ENCODE measurements at places on chromosomes 3 and 15.

- DNase-seq = no peak
These were observed 388.7 kb upstream of the SGO1 start for GRCh38 chr3:20574746-20575145.

DNA sequence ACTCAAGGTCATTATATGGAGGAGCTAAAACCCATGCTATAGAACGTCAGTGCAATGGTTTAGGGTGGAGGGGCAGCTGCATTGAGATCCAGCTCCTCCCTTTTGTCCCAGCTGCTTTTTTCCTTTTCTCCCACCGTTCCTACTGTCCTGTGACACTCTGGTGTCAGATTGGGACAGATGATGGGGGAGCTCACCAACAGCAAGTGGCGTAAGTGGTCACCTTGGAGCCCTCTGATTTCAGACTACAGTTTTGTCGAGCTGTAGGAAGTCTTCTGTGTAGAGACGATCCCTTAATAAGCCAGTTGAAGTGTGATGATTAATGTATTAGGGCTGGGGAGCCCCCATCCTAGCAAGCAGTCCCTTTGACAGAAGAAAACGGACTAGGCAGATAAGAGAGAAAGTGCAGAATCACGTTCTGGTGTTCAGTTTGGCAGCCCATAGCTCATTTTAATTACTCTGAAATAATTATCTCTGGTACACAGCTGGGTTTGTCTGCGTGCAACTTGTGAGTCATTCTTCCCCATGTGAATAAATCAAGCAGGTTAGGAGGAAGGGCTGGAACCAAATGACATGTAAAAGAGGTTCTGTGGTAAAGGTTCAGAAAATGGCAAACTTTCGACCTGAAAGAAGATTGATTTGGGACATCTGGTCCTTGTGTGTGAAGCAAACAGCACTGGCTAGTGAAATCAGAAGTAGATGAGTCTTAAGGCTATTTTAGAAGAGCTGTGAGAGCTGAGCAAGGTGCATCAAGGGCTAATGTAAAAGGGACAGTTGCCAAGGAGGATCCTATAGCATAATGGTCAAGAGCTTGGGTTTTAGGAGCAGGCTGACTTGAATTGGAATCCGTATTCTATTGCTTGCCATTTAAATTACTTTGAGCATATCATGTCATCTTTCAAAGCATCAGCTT lies 241.4 kb downstream of the EDEM1 start:
- no peak for DNase-seq

DNA sequence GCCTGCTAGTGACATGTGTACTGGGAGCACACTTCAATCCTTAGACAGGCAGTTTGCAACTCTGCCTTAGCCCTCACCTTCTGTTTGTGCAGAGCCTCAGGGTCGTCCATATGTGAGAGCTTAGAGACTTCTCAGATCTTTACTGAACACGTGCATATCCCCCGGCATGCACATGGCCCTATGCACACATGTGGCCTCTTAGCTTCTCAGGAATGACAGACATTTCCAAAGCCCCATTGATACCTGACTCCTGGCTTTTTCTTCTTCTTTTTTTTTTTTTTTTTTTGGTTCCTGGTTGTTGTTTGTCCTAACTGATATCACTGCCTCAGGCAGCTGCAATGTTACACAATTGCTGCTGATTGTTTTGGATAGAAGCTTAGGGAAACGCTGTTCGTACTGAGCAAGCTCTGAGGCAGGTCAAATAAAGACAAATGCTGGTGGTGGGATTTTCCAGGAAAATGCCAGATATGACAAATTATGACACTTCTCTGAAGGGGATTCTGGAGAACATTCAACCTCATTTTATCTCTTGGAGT lies 107.2 kb upstream of the RGMA start:
- no peak for DNase-seq

- DNase-seq = no peak
These were observed 82.0 kb upstream of the PDZRN3 start for GRCh38 chr3:73706771-73707170.

DNA sequence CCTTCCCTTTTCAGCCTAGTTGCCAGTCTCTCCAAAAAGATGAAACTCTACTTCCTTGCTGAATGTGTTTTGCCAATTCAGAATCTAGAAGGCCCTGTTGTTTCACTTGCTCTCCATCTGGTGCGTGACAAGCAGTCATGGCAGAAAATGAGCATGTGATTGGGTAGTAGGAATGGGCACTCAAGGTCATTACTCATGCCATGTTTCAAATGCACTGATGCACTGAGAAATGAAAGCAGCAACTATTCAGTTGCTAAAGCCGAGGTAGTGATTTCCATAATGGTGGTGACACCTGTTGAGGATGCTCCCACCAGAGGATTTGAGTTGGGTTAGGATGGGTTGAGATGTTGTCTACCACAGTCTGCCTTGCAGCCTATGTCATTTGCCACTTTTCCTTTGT lies 12.7 kb downstream of the ZBTB38 start:
- no peak for DNase-seq

GRCh38 chr3:186004209-186004608 lies 66.4 kb upstream of the TRA2B start:
- DNase-seq = no peak

DNA sequence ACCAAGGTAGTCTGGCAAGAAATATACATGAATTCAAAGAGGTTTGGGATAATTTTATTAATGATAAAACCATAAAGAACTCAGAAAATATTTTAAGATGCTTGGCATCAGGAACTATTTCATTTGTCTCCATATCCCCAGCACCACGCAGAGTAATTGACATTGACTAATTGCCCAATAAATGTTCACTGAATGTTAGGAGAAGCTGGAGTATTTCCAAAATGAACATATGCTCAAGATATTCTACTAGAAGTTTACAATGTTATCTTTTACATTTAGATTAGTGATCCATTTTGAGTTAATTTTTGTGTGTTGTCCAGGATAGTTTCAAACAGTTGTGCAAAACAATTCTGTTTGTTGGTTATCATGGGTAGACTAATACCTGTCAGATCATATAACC lies 298.8 kb upstream of the CTDSPL start:
- DNase-seq = no peak

DNA sequence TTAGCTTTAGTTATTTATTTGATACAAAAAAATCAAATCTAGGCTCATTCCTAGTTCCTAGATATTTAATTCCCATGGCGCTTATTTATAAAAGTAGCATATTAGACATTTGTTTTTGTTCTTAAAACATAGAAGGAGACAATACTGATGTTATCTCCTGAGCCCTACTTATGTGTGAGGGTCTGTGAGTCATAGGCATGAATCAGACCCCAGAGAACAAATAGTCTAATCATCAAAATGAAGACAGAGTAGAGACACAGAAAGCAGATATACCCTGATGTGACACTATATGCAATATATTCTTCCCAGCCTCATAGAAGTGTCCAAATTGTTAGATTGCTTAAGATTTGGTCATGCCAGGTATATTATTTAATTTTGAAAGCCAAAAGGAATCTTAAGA lies 44.9 kb downstream of the PEX5L start:
- DNase-seq = no peak

- DNase-seq = no peak
These were observed 1.0 kb downstream of the LRRC28 start for GRCh38 chr15:99252326-99252725.

DNA sequence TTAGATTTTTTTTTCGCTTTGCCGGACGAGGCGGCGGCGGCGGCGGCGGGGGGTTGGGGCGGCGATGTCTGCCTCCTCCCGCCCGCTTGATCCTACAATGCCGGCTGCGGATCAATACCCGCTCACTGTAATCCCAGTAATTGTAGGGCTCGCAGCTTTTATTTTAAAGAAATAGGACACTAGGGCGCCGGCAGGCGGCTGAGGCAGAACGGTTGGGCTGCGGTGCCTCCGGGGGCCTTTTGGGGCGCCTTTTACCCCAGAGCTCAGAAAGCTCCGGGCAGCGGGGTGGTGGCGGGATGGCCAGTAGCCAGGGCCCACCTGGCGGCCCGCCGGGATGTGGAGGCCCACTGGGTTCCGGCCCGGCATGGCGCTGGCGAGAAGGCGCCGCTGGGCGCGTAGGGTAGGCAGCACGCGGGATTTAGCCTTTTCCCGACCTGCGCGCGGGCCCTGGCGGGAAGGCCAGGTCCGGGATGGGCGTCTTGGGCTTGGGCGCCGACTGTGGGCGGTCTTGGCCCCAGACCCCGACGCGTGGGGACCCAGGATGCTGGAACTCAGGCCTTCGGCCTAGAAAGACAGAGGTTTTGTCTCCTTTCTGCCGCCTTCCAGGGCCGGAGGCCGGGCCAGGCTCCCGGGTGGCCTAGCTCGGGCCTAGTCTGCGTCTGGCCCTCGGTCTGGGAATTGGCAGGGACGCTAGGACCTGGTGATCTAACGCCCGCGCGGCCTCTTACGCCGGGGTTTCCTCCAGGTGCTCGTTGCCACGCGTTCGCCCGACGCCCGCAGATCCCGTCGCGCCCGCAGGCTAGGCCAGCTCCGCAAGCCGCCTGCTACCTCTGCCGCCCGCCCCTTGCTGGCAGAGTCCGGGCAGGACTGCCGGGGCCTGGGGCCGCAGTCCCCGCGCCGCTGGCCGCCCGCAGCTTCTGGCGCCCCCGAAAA lies 15.5 kb upstream of the ONECUT1 start:
- peak; percentile 14 for DNase-seq

DNA sequence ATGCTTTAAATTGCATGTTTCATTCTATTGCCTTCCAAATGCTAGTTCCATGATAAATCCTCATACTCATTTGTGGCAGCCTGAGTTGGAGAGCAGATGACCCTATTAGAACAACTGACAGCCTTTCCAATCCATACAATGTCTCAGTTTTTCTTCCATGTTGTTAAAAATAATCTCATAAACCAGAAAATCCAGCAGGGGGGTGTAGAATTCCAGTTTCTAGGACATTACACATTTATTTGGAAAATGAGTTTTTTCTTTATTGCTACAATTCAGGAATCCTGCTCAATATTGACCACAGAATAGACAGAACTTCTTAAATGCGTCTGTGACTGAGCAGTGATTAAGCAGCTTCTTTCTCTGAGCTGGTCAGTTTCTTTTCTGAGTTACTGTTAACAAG lies 174.2 kb upstream of the ATP10A start:
- DNase-seq = no peak

DNA sequence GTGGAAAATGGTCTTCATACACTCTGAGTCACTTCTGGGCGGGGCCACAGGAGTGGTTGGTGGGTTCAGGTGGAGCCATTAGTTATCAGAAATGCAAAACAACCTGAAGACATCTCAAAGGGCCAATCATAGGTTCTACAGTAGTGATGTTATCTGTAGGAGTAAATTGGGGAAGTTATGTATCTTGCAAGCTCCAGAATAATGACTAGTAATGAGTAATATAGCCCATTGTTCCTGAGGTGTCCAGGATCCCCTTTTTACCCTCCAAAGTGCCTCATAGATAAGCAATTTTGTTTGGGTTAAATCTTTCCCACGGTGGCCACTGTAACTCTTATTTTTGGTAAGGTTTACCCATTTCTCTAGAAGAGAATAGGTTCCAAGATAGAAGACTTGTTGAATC lies 91.7 kb downstream of the PIK3R4 start:
- DNase-seq = no peak

- DNase-seq = no peak
These were observed 24.7 kb downstream of the GP9 start for GRCh38 chr3:129085165-129085715.

Measured in activated naive CD4-positive, alpha-beta T cell treated with anti-CD3 and anti-CD28 coated beads, Interleukin-2, amount 50 U/mL, for 16 hours (primary cell).